ENCODE measurements at places on chromosomes 2 and 18. TPM values are rescaled to one million over a fixed set of nuclear protein-coding genes. Genes with fewer than 3 reads are reported as not detected.

The REG3A gene
- polyA plus RNA-seq = not detected

The CLEC4F gene
- not detected for polyA plus RNA-seq

The ASXL2 gene
- 21.4 TPM for polyA plus RNA-seq

The CYP1B1 gene
- 144 TPM for polyA plus RNA-seq

The IL1A gene
- polyA plus RNA-seq = 0.31 TPM

The ITGB6 gene
- 20.4 TPM for polyA plus RNA-seq

The CCDC85A gene
- 1.3 TPM for polyA plus RNA-seq

The HOXD3 gene
- 30.0 TPM for polyA plus RNA-seq

The SERPINB12 gene
- polyA plus RNA-seq = 0.04 TPM

The WDPCP gene
- 13.2 TPM for polyA plus RNA-seq

The HOXD4 gene
- polyA plus RNA-seq = 41.7 TPM

The CDH2 gene
- polyA plus RNA-seq = 87.1 TPM

The PROM2 gene
- polyA plus RNA-seq = 36.9 TPM

The TEKT4 gene
- polyA plus RNA-seq = 0.25 TPM

The ESPNL gene
- 1.4 TPM for polyA plus RNA-seq

The SGPP2 gene
- polyA plus RNA-seq = 18.3 TPM

The FOXI3 gene
- 0.14 TPM for polyA plus RNA-seq

All from right renal pelvis (tissue), 4 donors.